Activated naive CD4-positive, alpha-beta T cell treated with anti-CD3 and anti-CD28 coated beads, Interleukin-2, amount 50 U/mL, for 72 hours (primary cell): ENCODE measurements at places on chromosomes 13 and 19.

GRCh38 chr19:5935473-5936291 lies 21.6 kb downstream of the CAPS start:
- DNase-seq, result no peak

DNA sequence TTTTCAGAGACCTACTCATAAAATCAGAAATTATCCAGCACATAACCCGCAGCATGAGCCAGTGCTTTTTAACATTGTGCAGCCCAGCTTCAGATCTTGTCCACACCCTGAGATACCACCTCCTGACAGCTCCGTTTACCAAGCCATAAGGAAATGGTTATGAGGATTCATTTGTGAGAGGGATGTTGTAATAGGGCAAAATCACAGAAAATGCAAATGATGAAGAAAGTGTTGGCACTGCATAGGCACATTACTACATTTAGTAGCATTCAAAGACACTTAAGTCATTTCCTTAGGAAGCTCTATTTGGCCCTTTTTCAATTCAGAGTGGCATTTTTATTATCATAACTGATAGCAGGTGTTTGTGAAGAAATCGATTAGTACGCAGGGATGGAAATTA lies 277.5 kb downstream of the DNAJC15 start:
- DNase-seq, result no peak

- DNase-seq, result no peak
These were observed 18.1 kb downstream of the ARHGEF18 start for GRCh38 chr19:7366701-7367420.

DNA sequence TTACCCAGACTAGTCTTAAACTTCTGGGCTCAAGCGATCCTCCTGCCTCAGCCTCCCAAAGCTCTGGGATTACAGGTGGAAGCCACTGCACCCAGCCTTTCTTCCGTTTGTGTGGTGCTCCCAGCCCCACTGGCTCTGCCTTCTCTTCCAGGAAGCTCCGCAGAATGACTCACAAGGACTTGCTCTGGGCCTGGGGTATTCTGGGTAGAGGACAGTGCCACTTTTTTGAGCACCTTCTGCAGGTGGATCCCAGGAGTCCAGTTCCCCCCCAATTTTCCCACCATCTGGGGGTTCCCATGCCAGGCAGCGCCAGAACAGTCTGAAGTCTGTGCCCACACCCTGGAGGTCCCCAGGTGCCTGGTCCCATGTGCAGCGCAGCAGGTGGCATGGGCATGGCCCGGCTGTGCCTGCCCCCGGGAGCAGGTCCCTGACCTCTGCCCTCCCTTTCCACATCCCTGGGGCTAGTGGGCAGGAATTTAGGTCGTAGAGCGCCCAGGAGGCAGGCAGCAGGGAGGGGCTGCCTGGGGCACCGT lies 1.6 kb downstream of the REEP6 start:
- no peak for DNase-seq

GRCh38 chr13:19795956-19796355 lies 13.2 kb upstream of the PSPC1 start:
- DNase-seq, result no peak

DNA sequence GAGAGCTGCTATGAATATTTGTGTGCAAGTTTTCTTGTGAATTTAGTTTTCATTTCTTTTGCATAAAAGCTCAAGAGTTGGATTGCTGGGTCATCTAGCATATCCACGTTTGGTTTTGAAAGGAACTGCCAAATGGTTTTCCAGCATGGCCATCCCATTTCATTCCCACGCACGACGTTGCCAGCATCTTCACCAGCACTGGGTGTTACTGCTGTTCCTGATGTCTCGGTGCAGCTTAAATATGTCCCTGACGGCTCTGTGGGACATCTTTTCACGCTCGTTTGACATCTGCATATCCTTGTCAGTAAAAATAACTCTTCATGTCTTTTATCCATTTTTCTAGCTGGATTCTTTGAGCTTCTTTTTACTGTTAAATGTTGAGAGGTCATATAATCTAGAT lies 123.7 kb downstream of the ATP11A start:
- DNase-seq, result no peak

GRCh38 chr13:106373304-106373988 lies 162.0 kb downstream of the EFNB2 start:
- no peak for DNase-seq
